ENCODE measurements at places on chromosomes 4 and X. TPM values are rescaled to one million over a fixed set of nuclear protein-coding genes. Genes with fewer than 3 reads are reported as not detected.

The CDX4 gene
- 0.15 TPM for total RNA-seq

The RHOXF1 gene
- total RNA-seq = not detected

The SSX3 gene
- total RNA-seq = not detected

The CENPI gene
- total RNA-seq = 2.1 TPM

The ZNF711 gene
- total RNA-seq = 3.2 TPM

The FGFBP1 gene
- total RNA-seq = 141 TPM

The ZCCHC13 gene
- not detected for total RNA-seq

The SASH3 gene
- 1.7 TPM for total RNA-seq

DNA sequence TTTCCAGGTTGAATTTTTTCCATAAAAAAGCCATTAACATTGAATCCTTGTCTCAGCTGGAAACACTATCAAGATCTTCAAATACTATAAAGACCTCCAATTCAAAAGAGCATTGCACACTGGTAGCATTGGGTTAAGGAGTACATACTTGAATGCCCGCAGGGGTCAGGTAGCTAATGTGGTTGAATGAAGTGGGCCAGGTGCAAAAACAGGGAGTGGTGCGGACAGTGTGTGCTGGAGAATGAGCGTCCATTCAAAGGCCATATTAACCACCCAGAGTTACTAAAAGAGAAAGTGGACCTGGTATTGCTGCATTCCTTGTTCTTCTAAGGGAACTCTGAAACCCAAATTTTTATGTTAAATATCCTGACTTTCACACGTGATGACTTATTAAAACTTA, 91.6 kb downstream of the NYX start:
- DNase-seq = no peak

GRCh38 chr4:86357608-86358007, 2.2 kb downstream of the MAPK10 start:
- no peak for DNase-seq

DNA sequence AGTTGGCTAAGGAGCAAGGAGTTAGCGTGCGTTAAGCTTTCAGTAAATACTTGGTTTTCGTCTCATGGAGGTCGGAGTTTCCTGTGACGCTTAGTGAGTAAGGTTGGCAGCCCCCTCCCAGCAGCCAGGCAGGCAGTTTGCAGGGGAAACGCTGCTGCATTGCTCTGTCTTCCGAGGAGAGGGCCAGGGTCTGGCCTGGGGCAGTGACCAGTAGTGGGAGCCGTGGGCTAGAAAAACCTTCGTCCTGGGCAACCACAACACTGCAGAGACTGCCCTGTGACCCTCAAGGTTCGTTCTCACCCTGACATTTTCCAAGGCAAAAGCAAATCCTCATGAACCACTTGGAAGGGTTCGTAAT, 432 bp downstream of the TMEM175 start:
- no peak for DNase-seq

- DNase-seq = no peak
Observed at GRCh38 chr4:8544282-8544681, 35.9 kb upstream of the GPR78 start.

DNA sequence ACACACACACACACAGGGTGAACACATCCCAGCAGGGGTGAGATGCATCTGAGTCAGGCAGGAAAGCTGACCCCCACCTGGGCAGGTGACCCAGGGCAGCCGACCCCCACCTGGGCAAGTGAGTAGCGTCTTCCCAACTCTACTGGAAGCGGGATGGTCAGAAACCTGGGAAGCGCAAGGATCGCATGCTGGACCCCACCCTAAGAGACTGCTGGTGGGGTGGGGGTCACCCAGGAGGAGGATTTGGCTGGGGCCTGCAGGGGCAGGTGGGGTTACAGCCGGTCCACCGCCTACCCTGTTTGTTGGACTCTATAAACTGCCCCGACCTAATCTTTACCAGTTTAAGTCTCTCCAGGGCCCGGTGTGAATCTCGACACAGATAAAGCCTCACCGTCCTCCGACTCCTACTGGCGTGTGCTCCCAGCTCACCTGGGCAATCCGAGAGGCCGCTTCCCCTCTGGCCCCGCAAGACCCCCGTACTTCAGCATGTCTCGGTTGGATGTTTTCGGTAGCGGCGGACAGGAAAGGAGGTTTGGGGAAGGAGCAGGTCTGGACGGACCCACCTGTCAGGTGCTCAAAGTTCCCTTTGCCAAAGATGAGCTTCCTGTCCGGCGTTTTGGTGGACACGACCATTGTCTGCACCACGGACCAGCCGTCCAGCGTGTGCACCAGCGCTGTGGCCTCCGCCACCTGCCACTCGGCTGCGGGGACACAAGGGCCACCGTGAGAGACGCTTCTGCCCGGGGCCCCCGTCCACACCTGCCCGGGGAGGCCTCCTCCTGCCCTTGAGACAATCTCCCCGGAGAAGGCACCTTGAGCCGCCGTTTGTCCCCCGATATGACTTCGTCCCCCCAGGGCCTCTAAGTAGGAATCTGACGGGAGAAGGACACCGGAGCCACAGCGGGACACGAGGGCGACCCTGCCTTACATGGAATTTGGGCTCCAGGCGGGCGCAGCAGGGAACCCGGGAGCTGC, 2.0 kb downstream of the GTPBP6 start:
- DNase-seq = peak; percentile 86

DNA sequence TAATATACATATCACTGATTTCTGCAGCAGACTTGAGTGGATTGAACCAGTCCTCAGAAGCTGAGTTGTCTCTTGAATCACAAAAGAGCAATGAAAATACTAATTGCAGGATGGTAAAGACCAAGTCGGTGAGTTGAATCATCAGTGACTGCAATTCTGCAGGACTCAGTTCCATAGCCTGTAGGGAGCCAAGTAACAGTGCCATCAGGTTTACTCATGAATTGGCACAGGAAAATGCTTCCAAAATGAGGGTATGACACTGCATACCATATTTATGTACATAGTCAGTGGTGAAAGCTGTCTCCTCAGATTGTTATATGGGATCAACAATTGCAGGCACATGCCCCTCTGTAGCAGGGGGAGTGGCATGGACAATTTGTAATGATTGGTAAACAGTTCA, 192.8 kb downstream of the CCNG2 start:
- DNase-seq = no peak

DNA sequence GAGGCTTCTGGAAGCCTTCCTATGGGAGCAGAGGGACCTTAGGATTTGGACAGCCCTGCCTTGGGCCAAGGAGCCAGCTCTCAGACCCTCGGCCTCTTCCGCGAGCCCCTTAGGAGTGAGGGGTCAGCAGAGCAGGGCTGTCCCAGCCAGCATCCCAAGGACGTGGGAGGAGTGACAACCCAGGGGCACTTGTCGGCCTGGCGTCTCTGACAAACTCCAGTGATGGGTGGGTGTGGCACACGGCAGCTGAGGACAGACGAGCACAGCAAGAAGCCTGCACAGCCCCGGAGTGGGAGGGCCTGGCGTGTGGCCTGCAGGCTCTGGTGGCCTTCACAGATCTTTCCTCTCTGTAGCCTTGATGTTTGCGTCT, 11.6 kb upstream of the TNIP2 start:
- no peak for DNase-seq

DNA sequence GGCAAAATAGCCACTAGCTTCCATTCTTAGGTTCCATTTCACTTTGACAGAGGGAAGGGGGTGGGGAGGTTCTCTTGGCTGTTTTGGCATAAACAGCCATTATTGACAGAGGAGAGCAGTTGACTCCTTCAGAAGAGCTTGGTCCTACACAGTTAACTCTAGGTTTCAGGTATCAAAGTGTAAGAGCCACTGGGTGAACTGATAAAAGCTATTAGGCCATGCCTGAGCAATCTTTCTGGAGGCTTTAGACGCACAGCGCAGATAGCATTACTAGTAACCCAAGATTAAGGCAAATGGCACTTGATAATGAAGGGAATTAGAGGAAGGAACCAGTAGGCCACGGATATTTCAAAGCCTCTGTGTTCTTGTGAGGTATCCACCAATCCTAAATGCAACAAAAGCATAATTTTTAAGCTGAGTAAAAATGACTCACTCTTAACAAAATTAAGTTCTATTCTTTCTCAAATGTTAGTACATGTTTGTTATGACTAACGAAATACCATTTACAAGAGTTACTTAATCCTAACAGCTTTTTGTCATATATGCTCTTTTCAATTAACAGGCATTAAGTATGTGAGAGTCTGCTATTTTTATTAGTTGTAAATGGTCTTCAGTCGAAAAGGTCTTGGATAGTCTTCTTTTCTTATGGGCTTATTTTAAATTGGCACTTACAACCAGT, 53.6 kb downstream of the SLC7A11 start:
- DNase-seq = no peak

- DNase-seq = no peak
Observed at GRCh38 chrX:96987228-96987627, 103.5 kb downstream of the RPA4 start.

DNA sequence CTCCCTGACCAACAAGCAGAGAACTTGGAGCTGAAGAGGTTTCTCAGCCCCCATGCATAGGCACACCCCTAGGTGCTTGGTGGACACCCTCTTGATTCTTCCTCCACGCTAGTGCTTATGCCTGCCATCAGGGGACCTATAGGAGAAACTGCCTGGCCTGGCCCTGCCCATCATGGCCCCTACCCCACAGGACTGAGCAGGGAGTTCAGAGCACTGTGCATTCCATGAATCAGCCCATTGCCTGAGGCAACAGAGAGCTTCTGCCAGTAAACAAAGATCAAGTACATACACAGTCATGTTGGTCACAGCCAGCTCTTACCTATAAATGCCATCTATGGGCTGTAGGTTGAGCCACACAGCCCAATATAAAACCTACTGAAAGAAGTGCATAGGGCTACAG, 99.1 kb upstream of the EDNRA start:
- no peak for DNase-seq

DNA sequence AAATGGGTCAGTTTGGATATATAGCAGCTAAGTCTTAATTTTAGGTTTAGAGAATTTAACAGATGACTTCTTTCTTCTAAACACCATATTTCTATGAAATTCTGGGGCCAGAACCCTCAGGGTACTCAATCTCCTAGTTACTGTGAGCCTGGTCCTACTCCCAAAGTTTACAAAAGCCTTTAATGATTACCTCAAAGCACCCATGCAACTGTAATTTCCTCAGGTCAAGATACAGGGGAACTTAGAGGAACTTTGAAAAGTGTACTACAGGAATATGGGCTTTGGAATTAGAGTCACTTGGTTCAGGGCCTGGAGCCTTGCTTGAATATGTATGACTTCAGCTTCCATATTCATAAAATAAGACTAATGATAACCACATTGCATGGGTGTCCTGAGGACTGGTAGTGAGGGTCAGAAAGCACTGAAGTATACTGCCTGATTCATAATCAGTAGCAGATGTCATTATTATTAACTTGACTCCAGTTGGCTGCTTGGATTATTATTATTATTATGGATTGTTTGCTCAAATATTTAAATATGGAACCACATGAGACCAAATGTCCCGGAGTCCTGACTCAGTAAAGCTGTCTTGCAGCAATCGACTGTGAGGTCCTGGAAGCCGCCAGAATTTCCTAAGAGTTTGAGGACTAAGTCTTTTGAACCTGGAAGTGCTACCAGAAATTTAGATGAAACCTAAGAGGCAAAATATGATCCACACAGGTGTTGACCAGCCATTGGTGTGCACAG, 2.0 kb upstream of the ADH7 start:
- no peak for DNase-seq

DNA sequence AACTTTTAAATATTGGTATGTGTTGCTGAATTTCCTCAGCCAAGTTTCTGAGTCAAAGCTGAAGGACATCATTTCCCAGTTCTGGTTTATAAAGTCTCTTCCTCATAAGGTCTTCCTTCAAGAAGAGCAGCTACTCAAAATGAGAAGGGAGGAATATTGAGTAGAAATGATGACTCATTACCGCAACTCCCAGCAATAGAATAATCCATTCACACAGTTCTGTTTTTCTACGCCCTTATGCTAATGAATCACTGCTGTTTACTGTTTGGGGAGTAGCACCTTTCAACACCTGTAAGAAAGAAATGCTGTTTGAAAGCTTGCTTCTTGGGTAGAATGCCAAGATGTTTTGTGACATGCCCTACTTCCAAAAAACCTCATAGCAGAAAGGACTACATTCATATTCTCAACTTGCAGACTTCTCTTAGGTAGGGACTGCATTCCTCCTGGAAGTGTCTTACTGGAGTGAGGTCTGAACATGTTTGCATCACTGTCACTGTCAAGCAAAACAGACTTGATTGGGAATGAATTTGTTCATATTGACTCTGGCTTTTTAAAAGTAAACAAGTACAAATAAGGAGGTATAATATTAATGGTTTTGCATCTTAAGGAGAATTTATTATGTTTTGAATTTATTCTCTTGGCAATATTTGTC, 147.2 kb upstream of the BANK1 start:
- no peak for DNase-seq

- no peak for DNase-seq
Observed at GRCh38 chr4:72055566-72055965, 23.8 kb downstream of the NPFFR2 start.

DNA sequence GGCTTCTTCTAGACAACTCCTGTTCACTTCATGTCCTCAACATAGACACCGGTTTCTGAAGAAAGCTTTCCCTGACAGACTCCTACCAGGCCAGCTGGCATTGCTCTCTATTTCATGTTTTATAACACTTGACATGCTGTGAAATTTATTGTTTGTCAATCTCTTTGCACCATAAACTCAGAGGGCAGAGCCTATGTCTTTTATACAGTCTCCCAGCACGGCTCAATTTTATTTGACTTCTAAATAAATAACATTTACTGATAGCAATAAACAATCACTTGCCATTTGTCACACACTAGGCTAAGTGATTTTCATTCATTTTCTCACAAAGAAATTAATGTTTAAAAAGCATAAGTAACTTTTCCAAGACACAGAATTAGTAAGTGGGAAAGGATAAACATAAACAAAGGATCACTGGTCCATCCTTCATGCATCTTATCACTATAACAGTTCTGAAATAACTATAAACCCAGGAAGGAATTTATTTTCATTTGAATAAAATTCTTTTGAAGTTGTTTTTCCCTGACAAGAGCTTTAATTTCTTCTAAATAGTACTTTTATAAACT, 577.6 kb downstream of the TECRL start:
- no peak for DNase-seq

DNA sequence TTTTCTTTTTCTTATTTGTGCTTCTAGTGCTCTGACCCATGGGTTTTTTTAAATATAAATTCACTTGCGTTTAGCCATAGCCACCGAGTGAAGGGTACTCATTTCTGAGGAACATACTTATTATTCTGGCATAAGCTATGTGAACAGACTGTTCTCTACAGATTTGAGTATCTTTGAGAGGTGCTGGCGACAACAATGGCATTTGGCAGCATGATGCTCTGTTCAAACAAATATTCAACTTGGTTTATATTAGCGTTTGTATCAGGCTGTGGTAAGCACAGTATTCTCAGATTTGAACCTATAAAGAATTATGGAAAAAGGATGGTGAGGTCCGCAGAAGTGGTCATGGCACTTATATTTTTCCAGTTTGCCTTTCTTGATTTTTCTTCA, 108.7 kb upstream of the LIMCH1 start:
- no peak for DNase-seq
